HT1080 (cell line): ENCODE measurements at places on chromosomes 6 and 20. TPM values are rescaled to one million over a fixed set of nuclear protein-coding genes. Genes with fewer than 3 reads are reported as not detected.

- no peak for DNase-seq
These were observed 17.2 kb downstream of the STK35 start for GRCh38 chr20:2118783-2119182.

The AKAP7 gene
- 3.8 and 9.6 TPM in 2 replicates for total RNA-seq

- DNase-seq: no peak
These were observed 116.5 kb downstream of the SCML4 start for GRCh38 chr6:107707346-107708275.

The PBOV1 gene
- total RNA-seq: not detected in 2 replicates

- no peak for DNase-seq
These were observed 252.0 kb downstream of the SOX4 start for GRCh38 chr6:21845439-21846140.

GRCh38 chr6:154230910-154231595, 125.5 kb downstream of the IPCEF1 start:
- DNase-seq: no peak

The APOBEC2 gene
- not detected in 2 replicates for total RNA-seq

GRCh38 chr6:39330476-39330875, 8.0 kb upstream of the KCNK16 start:
- no peak for DNase-seq

DNA sequence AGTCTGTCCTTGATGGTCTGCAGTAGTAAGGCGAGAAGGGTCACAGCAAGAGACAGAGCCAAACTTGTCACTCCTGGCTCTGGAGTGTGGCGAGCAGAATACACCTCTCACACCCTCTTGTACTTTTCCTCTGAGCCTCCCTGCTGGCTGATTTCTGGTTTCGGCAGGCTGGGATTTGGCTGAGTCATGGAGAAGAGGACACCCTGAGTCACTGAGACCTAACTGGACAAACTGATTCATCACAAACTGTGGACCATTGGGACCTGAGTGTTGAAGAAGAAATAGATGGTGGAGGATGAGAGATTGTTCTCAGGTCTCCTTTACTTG, 101.7 kb downstream of the F13A1 start:
- peak; percentile 61 for DNase-seq

DNA sequence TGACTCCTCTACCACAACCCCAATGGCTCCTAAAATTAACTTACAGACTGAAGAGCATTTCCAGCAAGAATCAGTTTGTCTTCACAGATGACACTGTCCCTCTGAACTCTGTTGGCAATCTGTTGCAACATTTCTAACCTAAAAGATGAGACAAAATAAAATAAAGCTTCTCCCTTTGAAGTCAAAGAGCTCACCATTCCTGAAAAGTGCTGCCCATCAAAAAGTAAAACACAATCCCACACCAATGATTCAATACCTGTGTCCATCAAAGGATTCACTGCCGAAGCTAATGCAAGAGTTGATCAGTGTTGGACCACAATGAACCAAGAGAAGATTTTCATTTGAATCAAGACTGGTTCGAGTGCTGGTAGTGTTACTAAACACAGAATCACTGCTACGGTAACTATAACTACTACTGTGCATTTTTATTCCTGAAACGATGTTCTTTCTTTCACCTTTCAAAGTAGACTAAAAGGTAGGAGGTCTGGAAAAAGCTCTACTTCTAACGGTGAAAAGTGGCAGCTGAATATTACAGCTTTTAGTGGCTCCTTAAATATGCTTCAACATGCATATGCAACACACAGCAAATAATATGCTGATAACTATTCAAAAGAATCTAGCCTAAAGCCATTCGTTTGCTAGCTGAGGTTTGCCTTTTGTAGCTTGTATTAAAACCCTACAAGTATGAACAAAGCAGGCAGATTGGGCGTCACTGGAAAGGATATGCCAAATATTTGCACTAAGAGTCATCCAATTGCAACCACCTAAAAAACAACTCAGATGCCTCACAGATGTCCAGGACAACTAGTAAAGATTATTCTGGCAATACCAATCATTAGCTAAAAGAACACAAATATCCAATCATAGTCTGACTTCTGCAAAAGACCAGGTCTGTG, at the start of gene DST:
Gene DST (minus strand): TSS at position 524 of the 896 bp plus-strand sequence.
- peak; percentile 87 for DNase-seq

DNA sequence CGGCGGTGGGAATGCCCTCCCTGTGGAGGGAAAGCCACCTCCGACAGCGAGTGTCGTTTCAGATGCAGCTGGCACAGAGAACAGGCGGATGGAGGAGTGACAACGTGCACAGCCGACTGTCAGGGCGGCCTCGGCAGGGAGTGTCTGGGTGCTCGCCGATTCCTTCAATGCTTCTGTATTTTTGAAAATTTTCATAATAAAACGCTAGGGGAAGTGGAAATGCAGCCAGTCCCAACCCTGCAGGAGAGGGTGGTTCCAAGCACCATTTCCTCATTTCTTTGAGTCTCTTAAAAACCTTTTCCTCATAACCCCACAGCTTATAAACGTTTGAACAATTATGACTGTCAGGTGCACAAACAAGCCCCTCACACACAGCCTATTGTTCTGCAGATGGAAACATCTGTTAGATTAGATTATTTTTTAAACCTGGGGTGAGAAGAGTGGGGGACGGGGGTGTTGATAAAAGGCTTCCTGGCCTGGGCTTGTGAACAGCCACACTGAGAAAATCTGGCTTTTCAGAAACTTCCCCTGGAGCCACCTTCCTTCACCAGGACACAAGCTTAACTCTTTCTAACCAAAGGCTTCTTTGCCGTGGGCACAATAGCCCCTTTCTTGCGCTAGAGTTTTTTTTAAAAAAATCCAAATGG, 228.9 kb downstream of the ANKRD60 start:
- no peak for DNase-seq

- no peak for DNase-seq
These were observed 49.9 kb upstream of the FAM184A start for GRCh38 chr6:119128252-119128912.

- DNase-seq: no peak
These were observed 244.7 kb upstream of the RNF24 start for GRCh38 chr20:4260102-4260501.

- peak; percentile 62 for DNase-seq
These were observed 14.6 kb upstream of the CFAP206 start for GRCh38 chr6:87393026-87393622.

DNA sequence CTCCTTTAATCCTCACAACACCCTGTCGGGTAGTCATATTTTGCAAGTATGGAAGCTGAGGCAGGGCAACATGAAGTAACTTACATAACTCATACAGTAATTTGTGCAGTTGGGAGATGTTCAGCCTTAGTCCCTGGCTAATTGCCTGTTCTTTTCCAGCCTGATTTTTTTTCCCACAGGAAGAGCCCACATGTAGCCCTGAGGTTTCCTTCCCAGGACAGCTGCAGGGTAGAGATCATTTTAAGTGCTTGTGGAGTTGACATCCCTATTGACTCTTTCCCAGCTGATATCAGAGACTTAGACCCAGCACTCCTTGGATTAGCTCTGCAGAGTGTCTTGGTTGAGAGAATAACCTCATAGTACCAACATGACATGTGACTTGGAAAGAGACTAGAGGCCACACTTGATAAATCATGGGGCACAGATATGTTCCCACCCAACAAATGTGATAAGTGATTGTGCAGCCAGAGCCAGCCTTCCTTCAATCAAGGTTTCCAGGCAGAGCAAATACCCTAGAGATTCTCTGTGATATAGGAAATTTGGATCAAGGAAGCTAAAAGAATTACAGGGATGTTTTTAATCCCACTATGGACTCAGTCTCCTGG, 5.0 kb upstream of the BTN2A1 start:
- DNase-seq: no peak

The RIMS1 gene
- total RNA-seq: 0.06 and 0.07 TPM in 2 replicates

DNA sequence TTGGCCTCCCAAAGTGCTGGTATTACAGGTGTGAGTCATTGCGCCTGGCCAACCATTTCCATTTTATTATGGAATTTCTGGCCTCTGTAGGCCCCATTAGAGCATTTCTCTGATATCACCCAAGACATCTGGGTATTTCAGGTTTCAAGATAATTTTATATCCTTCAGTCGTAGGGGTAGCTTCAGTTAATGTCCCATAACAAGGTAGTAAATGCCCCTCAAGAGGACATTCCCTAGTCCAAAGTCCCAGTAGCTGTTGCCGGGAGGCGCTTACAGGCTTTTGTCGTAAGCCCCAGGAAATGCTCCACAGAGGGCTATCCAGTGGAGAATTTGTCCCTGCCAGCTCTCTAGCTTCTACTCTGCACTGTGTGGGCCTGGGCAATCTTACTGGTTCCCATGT, 24.4 kb downstream of the EFCAB8 start:
- DNase-seq: no peak

- no peak for DNase-seq
These were observed 63.0 kb downstream of the STX11 start for GRCh38 chr6:144213315-144213714.

- no peak for DNase-seq
These were observed 25.0 kb downstream of the GDAP1L1 start for GRCh38 chr20:44271915-44272663.

The NHSL1 gene
- 4.0 and 7.5 TPM in 2 replicates for total RNA-seq

- DNase-seq: peak; percentile 85
These were observed 36.1 kb upstream of the NAA20 start for GRCh38 chr20:19981031-19981451.

The RAB44 gene
- not detected in 2 replicates for total RNA-seq

DNA sequence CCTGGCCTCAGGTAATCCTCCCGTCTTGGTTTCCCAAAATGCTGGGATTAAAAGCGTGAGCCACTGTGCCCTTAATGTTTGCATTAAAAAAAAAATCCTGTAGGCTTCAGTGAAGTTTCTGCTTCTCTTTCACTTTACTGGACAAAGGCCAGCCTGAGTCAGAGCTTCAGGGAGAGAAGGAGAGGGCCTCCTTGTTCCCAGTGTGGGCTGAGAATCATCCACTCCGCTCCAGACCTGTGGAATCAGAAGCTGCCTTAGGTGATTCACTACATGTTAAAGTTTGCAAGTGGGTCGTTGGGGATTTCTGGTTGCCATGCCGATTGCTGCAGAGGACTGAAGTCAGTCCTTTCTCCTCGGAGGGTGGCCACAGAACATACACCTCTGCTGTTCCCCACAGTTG, 113.3 kb upstream of the EEF1E1 start:
- peak; percentile 41 for DNase-seq

GRCh38 chr6:167402195-167402686, 77.4 kb downstream of the TTLL2 start:
- no peak for DNase-seq

- no peak for DNase-seq
These were observed 47.6 kb downstream of the CEBPB start for GRCh38 chr20:50238081-50238800.

DNA sequence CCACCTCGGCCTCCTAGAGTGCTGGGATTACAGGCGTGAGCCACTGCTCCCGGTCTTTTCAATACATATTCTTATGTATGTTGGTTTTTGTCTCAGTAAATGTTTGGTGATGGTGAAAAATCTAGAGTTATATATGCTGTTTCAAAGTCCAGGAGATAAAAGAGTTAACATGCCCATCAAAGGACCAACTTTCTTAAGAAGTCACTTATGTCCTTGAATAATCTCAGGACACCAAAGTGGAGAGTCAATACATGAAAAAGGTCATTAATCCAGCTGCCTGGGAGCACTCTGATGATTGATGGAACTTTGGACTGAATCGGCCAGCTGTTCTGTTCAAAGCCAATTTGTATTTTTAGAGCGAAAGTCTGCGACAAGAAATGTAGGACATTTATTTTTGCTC, 59.8 kb upstream of the HDAC2 start:
- no peak for DNase-seq

The NUDT3 gene
- total RNA-seq: 14.8 and 19.2 TPM in 2 replicates

GRCh38 chr6:1395941-1396908, 6.8 kb downstream of the FOXF2 start:
- DNase-seq: no peak

GRCh38 chr20:18909254-18909653, 95.7 kb downstream of the SCP2D1 start:
- DNase-seq: no peak

DNA sequence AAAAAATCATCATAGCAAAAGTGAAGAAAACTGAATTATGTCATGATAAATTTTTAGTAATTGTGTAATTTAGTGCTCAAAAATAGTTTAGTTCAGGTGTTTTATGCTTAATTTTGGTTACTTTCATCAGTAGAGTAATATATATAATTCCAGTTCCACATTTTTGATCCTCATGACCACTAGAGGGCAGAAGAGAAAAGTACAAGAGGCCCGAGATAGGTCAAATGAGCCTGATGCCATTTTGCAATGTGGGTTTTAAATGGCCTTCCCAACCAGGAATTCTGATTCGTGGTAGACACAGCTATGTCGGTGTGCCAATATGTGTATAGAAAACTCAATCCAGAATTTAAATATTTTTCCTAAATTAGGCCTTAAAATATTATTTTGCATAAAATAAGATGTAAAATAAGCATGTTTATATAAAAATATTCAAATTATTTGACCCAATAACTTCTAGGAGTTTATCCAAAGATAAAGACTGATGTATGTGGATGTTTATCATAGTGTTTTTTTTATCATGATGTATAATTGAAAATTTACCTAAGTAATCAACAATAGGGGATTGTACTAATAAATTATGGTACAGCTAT, 159.7 kb upstream of the RPS6KA2 start:
- DNase-seq: peak; percentile 27

- DNase-seq: peak; percentile 97
These were observed 79.8 kb downstream of the KIF13A start for GRCh38 chr6:17907406-17908229.

- DNase-seq: no peak
These were observed 293.5 kb upstream of the FERMT1 start for GRCh38 chr20:6416371-6416770.

DNA sequence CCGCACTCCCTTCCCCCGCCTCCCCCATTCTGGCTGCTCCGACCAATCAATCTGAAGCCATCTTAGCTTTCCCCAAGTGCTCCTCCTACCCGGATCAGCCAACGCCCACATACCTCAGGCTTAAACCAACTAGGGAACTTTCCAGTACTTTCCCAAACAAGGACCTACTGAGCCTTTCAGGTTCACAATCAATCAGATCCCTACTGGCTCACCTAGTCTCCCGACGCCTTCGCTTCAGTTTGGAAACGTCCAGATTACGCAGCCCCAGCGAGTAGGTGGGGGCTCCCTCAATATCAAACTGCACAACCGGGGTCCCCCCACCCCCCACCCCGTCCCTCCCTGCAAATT, 432 bp downstream of the HSPA1L start:
- peak; percentile 92 for DNase-seq

The TRIM10 gene
- not detected in 2 replicates for total RNA-seq
